ENCODE measurements at places on chromosomes 6 and 20.

DNA sequence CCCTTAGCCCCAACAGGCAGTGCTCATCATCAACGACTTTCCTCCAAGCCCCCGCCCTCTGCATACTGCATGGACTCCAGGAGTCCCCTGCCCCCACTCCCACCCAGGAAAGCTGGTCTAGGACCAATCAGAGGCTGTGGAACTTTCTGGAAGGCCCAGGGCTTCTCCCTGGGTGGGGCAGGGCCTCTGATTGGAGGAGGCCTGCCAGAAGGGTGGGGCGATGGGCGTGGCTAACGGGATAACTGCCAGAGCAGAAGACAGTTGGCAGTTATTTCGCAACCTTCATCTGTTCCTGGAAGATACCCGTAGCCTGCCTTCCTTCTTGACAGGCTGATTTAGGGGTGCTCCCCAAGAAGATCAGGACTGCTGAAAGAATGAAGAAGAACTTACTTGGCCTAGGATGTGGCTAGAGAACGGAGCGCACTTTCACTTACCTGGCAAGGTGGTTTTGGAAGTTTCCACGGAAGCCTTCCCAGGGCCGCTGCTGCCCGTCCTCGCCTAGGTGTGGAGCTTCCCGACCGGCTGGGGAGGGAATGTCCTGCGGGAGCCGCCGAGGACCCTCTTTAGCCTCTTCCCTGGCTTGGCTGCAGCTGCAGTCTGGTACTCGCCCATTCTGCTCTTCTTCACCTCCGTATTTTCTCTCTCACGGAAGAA is 209.0 kb downstream of the LRFN2 start:
- DNase-seq: no peak

DNA sequence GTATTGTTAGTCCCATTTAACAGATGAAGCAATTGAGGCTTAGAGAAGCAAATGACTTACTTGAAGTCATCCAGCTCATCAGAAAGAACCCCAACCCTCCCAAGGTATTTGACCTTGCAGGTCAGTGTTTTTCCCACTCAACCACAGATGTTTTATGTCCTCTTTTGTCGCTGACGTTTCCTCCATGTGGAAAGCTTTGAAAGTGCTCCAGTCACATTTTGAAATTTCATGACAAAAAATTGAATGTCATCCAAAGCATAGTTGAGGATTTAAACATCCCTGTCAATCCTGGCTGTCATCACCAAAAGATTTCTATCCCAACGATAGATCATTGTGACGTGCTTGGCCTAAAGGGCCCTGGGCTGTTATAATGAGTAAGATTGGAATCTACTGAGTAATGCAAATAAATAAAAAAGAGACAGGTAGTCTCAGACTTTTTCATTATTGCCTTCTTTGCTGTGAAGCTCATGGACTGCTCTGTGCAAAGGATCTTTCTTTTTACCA is 102.7 kb downstream of the TSHZ2 start:
- no peak for DNase-seq

GRCh38 chr20:41540918-41541317 is 77.3 kb downstream of the CHD6 start:
- no peak for DNase-seq

DNA sequence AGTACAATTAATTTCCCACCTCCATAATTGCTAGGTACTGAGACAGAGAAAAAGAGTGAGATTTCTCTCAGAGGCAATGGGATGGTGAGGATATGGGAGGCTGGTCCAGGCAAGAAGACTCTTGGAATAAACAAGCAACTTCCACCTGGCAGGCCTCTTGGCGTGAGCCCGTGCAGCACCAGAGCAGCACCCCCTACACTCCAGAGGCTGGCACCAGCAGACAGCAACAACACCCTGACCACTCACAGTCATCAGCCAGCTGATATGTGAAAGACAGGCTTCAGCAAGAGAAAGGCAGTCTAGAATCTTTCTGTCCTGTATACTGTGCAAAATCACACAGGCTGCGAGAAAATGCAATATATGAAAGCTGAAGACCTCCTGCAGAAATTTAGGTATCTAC is 59.7 kb downstream of the KIF13A start:
- DNase-seq: no peak

GRCh38 chr20:48728042-48728825 is 99.6 kb downstream of the PREX1 start:
- DNase-seq: no peak

DNA sequence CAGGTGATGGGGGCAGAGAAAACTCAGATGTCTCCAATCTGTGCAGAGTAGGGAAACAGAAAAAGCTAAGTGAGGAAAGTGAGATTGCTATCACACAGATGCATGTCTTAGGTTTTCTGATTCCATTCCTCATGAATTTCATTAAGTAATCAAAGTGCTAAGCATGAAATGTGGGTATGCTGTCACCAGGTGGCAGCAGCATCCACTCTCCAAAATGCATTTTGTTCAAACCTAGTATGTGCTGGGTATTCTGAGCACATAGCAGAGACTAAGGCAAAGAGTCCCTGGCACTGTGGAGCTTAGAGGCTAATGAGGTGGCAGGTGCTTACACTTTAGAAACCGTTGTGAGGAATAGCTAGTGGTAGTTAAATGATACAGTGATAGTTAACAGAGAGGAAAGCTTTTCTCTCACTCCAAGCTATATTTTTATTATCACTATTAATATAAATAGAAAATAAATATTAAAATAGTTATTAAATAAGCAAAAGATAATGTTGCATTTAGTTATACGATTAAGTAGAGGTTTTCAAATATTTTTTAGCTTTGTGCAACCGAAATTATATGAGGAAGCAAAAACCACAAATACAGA is 179.5 kb downstream of the CDH26 start:
- no peak for DNase-seq

Data from activated CD4-positive, alpha-beta T cell treated with anti-CD3 and anti-CD28 coated beads, Interleukin-2, amount 50 U/mL, for 4 hours (primary cell).